Right atrium auricular region (tissue), 2 donors: ENCODE measurements at places on chromosomes 12 and 14.

DNA sequence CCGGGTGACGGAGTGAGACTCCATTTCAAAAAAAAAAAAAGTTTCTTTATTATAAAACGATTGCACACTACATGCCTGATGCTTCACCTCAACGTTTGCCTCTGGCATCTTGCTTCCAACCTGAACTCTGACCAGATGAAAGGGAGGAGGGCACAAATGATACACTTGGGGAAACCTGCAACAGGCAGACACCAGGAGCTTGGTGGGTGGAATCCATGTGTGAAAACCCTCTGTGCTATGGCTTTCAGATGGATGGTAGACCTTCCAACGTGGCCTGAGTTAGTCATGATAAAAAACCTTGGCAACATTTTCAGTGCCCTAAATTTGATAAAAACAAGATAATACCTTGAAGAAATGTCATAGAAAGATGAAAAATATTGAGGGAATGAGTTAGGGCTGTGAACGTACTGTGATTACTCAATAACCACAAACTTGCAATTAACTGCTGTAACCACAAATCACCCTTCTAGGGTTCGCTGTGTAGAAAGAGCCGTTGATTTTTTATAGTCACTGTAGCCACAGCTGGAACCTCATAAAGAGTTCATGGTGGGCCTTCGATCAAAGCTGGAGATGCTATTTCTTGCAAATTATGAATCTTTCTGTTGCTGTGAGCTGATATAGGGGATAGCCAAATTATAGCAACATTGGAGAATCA is 26.1 kb upstream of the GZMB start:
- no peak for DNase-seq

GRCh38 chr12:89884952-89885351 is 176.3 kb upstream of the ATP2B1 start:
- no peak for DNase-seq

DNA sequence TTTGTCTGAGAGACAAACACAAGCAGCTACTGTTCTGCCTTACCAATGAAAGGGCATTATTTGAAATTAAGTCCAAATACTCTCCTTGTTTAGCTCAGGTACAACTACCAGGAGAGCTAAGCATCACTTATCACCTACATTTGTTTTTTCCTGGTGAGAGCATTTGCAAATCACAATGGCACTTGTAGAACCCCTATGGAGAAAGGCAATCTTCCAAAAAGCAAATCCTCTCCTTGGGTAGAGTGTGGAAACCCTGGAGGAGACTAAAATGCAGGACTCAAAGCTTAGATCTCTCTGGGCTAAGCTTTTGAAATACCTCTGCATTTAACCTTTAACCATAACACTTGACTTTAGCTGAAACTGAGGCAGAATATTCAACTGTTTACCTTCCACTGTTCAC is 20.8 kb downstream of the GTSF1 start:
- no peak for DNase-seq

- no peak for DNase-seq
Observed at GRCh38 chr14:54712465-54713200, 145.7 kb downstream of the SAMD4A start.

- DNase-seq: no peak
Observed at GRCh38 chr12:14239935-14240872, 125.3 kb upstream of the ATF7IP start.

DNA sequence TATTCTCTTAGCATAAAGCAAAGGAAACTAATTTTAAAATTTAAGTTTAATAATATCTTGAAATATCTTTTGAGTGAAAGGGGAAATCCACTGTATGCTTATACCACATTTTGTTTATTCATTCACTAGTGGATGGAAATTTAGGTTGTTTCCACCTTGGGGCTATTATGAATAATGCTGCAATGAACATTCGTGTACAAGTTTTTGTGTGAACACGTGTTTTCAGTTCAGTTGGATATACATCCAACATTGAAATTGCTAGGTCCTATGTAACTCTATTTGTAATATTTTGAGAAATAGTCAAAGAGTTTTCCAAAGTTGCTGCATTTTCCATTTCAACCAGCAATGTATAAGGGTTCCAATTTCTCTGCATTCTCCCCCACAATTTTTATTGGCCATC is 83.7 kb upstream of the ETV6 start:
- DNase-seq: no peak

DNA sequence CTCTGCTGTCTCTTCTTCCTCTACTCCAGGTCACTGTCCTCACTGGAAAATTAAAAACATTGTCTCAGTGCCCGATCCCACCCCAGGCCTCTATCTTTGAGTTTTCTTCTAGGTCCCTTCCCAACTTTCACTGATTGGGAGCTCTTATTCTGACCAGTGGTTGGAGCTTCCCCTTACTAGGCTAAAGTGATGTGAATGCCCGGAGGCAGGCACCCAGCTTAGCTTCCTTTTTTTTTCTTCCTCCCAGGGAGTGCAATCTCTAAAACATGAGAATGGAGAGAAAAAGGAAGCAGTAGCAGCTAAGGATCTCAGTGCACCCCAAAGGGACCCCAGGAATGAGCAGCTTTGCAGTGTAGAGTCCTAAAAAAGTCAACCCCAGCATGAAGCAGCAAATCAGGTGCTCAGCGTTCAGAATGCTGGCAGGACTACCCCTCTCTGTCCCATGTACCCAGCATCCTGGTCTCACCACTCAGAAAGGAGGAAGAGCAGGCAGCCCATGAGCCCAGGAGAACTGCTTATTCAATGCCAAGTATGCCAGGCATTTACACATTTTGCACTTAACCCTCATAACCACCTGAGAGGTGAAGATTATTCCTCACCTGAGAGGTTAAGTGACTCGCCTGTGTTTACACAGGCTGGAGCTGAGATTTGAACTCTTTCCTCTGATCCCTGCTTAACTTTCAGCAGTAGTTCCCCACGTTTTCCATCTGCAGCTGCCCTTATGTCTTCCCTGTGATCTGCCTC is 146.2 kb upstream of the PWP1 start:
- DNase-seq: no peak
